ENCODE measurements at places on chromosomes 13 and 19.

- DNase-seq: no peak
Measured at GRCh38 chr19:2663920-2664571, 38.4 kb downstream of the GNG7 start.

DNA sequence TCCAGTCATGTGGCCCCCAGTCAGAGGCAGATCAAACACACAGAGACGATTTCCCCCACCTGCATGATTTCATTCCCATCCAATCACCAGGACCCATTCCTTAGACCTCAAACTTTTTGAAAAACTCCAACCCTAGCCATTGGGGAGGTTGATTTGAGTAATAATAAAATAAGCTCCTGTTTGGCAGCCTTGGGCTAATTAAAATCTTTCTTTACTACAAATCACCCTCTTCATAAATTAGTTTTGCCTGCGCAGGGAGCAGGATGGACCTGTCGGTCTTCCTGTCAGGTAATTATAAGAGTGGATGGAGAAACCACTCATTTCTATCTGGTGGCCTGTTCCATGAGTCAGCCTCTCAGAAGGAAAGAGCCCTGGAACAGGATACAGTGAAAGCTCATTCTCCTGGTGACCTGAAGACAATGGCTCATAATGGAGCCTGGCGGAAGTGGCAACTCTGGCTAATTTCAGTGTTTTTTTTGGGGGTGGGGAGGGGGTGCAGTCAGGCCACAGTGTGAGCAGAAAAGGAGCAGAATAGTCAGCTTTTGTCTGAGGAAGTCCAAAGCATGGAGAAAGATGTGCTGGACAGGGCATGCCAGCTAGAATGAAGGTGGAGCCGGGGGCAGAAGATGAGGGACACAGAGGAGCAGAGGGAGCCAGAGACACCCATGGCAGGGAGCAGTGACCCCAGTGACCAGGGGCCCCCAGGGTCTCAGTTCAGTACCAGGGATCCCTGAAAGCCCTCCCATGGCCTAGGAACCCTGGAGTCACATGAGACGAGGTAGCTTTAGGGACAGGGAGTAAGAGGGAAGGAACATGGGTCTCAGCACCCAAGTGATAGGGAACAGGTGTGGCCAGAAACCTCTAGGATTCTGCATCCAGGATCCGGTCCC lies 31.8 kb upstream of the PSG9 start:
- DNase-seq: no peak

DNA sequence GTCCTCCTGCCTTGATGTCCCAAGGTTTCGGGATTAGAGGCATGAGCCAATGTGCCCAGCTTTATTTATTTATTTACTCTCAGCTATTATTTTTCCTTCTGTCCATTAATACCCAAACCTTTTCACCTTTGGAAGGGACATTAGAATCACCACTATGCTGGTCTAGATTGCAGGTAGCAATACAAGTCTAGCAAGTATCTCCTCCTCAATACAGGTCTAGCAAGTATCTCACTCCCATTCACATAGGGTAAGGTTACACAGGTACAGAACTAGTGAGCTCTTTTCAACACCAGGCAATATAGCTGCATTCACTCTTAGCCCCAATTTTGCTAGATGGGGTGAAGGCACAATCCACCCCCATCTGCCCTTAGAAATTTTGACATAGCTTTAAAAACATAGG lies 17.4 kb upstream of the SPRYD7 start:
- DNase-seq: no peak

DNA sequence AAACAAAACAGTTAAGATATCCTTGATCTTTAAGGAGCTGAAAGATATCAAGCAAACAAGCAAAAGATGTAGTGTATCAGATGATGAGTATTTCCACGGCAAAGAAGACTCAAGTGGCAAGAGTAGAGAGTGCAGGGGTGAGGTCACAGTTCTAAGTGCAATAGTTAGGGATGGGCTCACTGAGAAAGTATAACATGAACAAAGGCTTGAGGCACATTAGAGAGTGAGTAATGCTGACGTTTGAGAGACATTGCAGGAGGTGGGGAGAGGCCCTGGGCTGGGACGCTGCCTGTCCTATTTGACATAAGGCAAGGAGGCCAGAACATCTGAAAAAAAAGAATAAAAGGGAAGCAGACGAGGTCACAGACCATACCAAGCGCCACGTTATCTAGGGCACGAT lies 1.4 kb downstream of the DUXA start:
- DNase-seq: no peak

- peak; percentile 23 for DNase-seq
Measured at GRCh38 chr19:11025445-11025844, 63.8 kb upstream of the LDLR start.

DNA sequence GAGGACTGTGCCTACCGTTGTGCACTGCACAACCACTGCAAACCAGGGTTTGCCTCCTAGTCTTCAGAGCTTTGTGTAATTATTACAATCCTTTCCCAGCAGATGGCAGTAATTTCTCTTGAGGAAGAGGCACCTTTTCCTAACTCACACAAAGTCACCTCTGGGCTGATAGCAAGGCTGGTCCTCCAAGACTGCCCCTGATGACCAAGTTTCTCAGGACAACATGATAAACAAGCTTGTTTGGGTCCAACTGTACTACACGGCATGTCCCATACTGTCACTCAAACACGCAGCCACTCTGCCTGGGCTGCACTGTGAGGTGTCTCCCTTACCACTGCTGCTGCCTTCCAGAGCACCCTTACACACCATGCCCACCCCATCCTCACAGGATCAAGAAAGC lies 39.3 kb downstream of the RFXAP start:
- DNase-seq: peak; percentile 56

DNA sequence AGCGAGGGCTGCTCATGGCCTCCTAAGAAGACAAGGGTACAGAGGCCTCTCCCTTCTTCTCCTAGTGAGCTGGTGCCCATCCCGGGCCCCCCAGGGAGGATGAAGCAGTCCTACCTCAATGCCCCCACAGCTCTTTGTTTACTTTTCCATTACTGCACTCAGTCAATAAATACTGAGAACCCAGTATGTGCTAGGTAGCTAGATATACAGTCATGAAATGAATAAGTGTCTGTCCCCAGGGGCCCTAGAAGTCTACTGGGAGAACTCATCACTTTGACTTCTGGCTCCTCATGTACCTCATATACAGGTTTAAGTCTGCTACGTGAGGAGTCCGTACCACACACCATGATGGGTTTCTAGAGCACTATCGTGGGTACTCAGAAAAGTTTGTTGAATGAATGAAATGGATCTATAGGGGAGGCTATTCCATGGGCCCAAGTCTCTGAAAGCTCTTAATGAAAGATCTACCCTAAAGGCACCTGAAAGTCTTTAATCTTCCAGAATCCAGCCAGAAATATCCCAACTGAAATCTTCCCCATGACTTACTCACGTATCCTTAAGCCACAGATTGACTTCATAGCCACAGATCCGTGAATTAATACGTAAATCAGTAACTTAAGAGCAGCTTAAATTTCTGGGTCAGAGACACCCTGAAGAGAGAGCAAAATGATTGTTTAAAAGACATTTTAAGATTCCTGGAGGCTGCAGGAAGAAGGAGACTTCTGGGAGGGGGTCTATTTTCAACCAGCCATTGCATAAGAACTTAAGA lies 51.6 kb upstream of the POMP start:
- no peak for DNase-seq

GRCh38 chr13:61045251-61045650 lies 370.4 kb downstream of the PCDH20 start:
- DNase-seq: no peak

DNA sequence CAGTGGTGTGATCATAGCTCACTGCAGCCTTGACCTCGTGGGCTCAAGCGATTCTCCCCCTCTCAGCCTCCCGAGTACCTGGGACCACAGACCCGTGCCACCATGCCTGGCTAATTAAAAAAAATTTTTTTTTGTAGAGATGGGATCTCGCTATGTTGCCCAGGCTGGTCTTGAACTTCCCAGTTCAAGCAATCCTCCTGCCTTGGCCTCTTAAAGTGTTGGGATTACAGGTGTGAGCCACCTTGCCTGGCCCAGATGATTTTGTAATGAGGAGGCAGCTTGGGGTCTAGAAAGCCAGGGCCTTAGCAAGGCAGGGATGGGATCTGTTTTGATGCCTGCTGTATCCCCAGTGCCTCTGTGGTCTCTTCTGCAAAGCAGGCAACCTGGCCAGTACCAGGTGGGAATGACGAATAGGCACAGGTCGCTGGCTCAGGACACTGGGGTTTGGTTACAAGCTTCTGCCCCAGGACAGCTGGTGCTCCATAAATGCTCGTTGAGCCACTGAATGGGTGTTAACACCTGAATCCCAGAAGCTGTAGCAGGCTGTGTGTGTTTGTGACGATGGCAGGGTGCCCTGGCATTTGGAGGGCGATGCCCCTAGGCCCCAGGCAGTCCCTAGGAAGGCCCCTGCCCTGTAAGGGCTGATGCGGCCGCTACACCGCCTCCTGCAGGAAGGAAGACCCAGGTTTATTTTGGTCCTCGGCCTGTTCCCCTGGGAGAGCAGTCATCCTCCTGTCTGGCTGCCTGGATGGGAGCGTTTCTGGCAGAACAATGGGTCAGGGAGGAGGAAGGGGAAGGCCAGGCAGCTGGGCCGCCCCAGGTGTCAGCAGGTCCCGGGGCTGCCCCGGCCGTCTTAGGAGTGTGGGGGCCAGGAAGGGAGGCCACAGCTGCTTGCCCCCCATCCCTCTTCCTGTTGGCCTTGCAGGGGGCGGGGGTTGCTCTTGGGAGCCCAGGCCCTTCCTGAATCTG lies 8.6 kb downstream of the TNFAIP8L1 start:
- DNase-seq: no peak

DNA sequence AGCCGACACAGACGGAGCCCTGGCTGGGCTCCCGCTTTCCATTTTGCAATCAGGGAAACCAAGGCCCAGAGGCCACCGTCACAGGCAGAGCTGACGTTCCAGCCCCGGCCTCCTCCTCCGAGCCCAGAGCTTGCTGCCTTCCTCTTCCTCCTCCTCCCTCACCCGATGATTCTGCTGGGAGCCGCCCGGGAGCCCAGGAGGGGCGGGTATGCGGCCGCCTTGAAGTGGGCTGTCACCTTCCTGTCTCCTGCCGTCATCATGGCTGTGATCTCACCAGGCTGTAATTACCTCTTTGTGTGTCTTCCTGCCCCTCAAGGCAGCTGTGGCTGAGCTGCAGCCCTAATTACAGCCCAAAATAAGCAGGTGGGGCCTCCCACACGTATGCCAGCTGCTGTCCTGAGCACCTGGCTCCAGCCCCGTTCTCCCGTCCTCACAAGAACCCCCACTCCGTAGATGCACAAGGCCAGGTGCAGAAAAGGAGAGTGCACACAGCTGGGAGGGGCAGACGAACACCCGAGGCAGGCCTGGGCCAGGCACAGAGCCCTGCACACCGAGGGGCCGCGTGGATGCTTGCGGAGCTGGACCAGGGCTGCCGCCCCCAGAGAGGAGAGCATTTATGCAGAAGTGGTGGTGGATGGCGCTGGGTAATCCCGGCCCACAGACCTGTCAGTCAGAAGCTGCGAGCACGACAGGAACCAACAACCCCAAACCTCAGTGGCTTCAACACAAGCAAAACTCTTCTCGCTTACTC lies 4.0 kb downstream of the TPGS1 start:
- DNase-seq: peak; percentile 52

- DNase-seq: no peak
Measured at GRCh38 chr19:16897856-16898161, 9.0 kb downstream of the F2RL3 start.

DNA sequence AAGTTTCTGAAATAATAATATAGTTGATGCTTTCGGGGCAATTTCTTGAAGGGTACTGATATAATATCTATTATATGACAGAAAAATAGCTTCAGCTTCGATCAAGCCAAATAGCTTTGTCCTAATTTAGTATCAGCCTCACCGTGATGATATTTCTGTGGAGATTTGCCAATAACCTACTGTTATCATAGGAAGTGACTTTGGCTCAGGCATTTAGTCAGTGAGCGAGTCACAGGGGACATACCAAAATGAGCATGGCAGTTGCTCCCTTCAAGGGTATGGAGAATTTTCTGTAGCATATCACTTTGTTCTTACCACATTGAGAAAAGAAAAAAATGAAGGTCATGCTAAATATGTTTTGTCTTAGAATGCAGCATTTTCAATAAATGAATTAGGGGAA lies 767.6 kb upstream of the SLITRK1 start:
- DNase-seq: peak; percentile 67

DNA sequence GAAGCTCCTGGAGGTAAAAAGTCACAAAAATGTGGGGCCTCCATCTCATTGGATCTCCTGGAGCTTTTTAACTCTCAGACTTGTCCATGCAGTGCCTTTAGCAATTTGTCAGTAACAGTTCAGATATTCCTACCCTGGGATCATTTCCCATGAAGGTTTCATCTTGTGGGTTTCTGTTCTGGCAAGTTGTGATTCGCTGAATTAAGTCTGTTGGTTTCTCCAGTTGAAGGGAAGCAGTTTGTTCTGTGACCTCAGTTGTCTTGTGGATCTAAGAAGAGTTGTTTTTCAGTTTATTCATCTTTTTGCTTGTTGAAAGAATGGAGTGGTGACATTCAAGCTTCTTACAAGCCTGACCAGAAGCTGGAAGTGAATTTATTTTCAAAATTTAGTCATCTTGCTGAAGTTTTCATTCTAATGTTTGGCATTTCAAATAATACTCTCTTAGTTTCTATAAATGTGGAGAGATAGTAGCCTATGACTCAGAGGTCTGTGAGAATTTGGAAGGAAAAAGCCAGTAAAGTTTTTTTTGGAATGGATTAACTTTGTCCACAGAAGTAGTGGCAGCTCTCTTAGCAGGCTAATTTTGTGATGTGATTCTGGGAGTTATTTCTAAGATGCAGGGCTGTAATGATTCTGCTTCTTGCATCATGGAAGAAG lies 120.1 kb upstream of the CSNK1A1L start:
- peak; percentile 87 for DNase-seq

DNA sequence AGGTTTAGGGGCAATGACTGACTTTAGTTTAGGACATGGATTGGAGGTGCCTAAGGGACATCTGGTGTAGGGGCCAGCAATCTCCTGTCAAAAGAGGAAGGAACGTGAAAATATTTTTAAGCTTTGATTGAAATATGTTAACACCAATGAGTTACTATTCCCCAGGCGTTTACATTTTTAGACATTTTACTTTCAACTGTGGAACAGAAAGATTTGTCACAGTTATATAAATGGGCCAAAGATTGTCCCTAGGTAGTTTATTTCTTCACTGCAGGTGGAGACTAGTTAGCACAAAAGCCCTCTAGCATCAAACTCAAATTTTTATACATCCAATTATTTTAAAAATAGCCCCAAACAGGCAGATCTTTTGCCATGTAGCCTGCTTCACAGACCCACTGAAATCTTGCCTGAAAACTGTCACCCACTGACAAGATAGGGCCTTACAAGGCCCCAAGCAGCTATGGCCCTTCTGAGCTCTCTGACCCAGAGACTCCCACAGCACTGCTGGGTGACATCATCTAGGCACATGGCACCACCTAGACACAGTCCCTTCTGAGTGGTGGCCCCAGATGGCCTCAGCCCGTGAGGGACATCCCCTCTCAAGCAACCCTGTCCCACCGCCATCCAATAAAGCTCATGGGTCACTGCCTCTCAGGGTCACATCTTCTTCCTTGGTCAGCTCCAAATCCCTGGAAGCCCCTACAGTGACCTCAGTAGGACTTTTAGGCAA lies 64.8 kb upstream of the DOCK9 start:
- DNase-seq: no peak

- DNase-seq: no peak
Measured at GRCh38 chr19:6802336-6803035, 30.0 kb downstream of the VAV1 start.

Measured in fibroblast of skin of scalp (primary cell).